ENCODE measurements at places on chromosomes 2 and 18.

GRCh38 chr2:198782734-198783133, 675.0 kb downstream of the SATB2 start:
- no peak for DNase-seq

DNA sequence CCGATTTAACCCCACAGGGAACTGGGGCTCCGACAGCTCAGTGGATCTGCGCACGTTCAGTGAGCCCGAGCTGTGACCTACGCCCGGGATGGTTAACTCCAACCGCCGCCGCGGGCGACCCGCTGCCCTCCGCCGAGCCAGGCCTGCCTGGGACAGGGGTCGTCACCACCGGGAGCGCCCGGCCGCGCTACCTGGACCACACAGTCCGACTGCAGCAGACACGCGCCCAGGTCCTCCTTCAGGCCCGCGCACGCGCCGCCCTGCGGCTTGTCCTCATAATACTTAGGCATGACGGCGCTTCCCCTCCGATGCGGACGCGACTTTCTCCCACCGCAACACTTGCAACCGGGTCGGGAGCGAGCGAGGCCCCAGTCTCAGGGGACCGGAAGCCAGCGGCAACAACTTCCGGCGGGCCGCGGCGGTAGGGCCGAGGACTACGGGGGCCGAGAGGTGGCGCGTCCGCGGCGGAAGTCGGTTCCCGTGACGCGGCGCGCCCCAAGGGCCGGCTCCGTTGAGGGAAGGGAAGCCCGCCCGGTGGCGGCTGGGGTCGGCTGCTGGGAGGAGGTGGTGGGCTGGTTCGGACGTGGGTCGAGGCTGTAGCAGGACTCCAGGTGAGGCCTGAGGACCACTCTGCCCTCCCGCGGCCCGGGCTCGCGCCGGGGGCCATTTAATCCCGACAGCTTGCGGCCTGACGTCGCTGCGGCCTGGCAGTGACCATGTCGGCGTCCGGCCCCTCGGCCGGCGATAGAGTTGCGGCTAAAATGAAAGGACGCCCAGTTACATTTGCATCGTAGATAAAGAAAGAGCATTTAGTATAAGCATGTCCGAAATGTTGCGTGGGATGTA, at the start of the genes COA5 and UNC50:
TSS of gene COA5 (minus strand) at position 397 of the 846 bp plus-strand sequence. CDS start at position 290, 107 bp downstream.
TSS of gene UNC50 (plus strand) at position 474 of the 846 bp plus-strand sequence. CDS start 1,171 bp downstream, outside the sequence.
- DNase-seq = peak; percentile 90

DNA sequence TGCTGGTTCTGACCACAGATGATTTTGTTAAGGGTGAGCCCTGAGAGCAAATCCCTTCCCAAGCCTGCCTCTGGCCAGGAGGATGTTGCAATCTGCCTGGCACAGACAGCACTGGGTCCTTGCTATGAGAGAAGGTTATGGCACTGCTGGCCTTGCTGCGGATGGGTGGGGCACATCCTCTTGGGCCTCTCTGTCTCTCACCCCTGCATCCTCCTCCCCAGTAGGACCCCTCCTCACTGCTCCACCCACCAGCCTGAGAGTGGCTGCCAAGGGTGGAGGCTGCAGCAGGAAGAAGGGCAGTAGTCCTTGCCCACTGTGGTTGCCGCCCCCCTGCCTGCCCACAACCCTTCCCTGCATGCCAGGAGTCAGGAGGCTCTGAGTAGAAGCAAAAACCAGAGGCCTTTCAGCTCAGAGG, 180.9 kb downstream of the ZBTB7C start:
- no peak for DNase-seq

DNA sequence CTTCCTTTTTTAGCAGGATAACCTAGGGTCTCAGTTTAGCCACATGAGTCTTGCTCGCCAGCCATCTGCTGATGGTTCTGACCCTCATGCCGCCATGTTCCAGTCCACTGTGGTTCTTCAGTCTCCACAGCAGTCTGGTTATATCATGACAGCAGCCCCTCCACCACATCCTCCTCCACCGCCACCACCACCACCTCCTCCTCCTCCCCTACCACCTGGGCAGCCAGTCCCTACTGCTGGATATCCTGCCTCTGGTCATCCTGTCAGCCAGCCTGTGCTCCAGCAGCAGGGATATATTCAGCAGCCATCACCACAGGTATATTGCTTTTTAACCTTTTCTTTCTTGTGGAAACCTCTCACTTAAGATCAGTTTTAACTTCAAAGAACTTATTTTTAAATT, 89.9 kb upstream of the UBXN4 start:
- DNase-seq = no peak

DNA sequence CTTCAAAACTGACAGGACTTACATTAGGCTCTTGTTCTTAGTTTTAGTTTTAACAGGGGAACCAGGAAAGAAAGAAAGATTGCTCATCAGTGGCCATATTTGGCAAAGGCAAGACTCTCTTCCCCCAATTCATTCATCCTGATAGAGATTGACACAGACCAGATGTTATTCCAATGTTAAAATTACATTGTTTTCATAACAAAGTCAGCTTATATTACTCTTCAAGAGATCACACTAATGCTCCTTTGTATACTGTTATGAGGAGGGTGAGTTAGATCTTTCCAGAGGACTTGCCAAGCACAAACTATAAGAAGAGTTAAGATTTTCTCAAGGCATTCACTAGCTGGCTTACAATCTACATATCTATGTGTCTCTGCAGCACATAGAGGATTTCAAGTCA, 252.1 kb downstream of the SLC8A1 start:
- DNase-seq = no peak

DNA sequence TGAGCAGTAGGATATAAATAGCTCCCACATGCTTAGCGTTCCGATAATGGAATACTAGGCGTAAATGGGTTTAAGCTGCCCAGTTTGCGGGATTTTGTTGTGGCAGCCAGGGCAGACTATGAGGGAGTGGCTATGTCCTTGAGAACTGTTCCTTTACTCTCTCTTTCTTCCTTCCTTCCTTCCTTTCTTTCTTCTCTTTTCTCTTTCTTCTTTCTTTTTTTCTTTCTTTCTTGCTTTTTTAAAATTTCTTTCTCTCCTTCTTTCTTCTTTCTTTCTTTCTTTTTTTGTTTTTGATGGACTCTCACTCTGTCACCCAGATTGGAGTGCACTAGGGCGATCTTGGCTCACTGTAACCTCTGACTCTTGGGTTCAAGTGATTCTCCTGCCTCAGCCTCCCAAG, 9.1 kb upstream of the PRELID3A start:
- no peak for DNase-seq

DNA sequence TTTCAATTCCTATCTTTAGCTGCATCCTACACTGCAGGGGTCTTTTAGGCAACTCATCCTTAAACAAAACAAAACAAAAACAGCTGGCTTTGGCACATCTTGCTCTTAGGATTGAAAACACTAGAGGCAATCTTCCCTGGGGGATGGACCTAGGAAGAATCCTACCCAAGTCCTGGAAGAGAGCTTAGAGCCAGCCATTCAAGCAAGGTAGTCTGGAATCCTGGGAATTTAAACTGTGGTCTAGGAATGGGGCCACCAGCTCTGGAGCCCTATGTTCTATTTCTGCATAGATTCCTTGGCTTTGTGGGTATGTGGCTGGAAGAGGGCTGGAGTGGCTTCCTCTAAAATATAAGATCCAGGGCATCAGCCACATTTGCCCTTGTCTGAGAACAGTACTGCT, 27.7 kb downstream of the MYL1 start:
- no peak for DNase-seq

DNA sequence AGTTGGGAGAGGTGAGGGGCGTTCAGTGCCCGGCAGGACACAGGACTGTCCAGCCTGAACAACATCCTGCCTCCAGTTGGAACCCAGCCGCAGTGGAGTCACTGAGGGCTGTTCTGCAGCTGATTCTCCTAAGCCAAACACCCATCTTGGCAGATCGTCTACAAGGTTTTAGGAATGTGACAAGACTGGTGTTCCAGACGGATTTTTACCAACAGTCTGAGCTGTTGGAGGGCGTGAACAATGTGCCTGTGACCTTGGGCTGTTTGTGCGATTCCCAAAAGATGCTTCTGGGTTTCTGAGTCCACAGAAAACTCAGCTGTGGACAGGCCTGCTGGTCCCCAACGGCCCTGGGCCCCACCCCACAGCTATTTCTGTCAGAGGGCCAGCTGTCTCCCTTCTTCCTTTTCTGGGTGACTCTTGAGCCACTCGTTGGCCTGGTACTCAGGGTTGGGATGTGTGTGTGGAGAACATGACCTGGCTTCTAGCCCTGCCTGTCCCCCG, 5.7 kb downstream of the LRRFIP1 start:
- DNase-seq = no peak

DNA sequence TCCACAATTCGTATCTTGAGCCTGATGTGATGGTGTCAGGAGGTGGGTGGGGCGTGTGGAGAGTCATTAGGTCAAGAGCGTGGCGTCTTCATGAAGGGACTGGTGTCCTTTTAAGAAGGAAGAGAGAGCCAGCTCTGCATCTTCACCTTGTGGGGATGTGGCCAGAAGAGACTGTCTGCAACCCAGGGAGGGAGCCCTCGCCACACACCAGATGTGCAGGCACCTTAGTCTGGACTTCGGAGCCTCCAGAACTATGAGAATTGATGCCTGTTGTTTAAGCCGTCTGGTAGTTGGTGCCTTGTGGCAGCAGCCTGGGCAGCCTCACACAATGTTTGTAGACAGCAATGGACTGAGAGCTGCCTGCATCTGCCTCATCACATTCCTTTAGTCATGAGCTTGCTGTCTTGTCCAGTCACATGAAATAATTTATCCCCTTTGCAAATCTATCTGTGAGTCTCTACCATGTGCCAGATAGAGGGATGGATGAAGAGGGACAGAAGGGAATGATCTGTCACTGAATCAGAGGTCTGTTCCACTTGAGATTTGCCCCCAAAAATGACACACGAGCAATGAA, 61.0 kb downstream of the MYT1L start:
- no peak for DNase-seq

GRCh38 chr18:32851936-32852335, 79.1 kb upstream of the KLHL14 start:
- DNase-seq = no peak

GRCh38 chr2:134293719-134294537, 40.1 kb downstream of the MGAT5 start:
- DNase-seq = no peak

DNA sequence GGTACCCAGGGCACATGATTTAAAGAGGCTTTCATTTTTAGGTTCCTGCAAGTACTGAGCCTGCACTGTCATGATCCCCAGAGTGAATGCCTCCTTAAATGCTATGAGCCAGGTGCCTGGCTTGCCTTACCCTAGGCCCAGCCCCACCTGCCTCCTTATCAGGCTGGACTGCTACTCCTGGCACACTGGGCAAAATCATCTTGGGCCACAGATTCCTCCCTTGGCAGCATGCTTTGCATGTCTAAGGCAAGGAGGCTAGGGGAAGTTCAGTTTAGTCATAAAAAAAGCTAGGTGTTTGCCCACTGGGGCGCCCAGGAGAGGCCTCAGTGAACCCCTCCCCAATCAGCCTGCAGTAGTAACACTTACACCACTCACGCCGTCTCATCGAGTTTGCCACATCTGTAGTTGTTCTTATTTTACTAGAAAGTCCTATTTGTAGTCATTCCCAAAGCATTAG, 45.1 kb downstream of the LBH start:
- DNase-seq = no peak

GRCh38 chr2:55063713-55064323, 13.6 kb upstream of the RTN4 start:
- DNase-seq = no peak

GRCh38 chr2:118119158-118119727, 31.0 kb downstream of the INSIG2 start:
- no peak for DNase-seq

DNA sequence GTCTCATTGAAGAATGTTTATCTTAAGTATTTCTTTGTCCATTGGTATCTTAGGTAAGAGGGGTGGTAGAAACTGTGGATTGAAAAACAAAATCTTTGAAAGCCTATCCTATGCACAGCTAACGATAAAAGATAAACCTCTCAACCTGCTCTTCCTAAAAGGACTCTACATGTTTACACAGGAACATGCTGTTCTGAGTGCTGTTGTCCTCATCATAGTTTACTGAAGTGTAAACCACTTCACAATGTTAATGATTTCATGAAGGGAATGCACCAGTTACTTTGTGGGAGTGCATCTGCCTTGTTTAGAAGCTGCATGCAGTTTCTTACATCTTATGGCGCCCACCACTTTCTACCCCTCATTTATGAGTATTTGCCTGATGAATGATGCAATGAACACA, 1.2 kb downstream of the ACMSD start:
- no peak for DNase-seq

GRCh38 chr18:76463358-76463757, 31.7 kb downstream of the ZNF516 start:
- DNase-seq = no peak

GRCh38 chr2:111900859-111901258, 2.5 kb downstream of the MERTK start:
- DNase-seq = no peak

DNA sequence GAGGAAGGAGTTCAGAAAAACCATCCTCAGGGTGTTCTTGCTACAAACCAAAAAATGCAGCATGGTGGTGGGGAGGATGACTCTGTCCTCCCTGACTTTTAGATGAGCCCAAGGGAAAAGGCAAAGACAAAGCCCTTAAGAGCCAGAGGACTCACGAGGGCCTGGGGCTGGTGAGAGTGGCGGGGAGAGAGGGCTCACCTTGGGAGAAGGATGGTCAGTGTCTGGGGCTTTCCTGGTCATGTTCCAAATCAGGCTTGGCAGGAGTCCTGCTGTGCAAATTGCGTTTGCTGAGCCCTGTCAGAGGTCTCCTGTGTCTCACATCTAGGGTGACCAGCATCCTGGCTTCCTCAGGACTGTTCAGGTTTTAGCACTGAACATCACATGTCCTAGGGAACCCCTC, 4.7 kb downstream of the UGT1A1 start:
- no peak for DNase-seq

DNA sequence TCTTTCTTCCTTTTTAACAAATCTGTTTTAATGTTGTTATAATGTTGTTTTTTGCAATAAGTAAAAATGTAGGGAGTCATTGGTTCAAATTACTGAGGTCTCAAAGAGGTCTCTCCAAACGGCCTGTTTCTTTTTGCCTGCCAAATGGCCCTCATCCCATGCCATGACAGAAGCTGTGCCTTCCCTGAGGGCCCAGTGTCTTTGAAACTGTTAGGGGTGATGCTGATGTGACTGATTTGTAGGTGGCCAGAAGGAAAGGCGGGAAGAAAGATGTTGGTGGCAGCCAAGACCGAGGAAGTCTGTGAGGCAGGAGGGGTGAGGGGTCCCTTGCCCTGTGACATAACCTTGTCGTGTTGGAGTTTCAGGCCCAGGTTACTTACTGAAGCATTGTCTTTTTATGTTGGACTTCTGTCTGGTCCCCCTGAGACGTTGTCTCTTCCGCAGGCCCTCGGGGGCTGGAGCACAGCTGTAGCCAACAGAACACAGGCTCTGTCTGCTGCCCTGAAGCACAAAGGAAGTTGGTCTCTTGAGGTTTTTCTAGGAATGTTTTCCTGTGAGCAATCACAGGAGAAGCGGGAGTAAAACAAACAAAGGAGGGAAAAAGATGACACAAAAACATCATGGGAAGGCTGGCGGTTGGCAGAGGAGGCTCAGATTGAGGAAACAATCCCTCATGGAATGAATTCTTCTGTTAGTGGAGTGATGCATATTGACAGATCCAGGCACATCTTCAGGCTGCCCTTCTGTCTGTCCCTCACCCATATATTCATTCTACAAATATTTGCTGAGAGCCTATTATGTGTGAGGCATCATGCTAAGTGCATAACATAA, 4.9 kb upstream of the ST3GAL5 start:
- DNase-seq = no peak
